CD4-positive, alpha-beta T cell (primary cell): ENCODE measurements at places on chromosomes 6 and 20. TPM values are rescaled to one million over a fixed set of nuclear protein-coding genes. Genes with fewer than 3 reads are reported as not detected.

Gene TRIM31
- total RNA-seq, result not detected

Gene PRRT1
- 3.2 TPM for total RNA-seq

Gene ABHD16B
- not detected for total RNA-seq

Gene PARD6B
- 5.6 TPM for total RNA-seq

Gene LHFPL5
- not detected for total RNA-seq

Gene NKX2-4
- not detected for total RNA-seq

Gene AHCY
- 16.7 TPM for total RNA-seq

Gene CALHM5
- not detected for total RNA-seq

Gene RSPH4A
- 0.56 TPM for total RNA-seq

Gene GDAP1L1
- not detected for total RNA-seq

GRCh38 chr20:58058421-58059259, 169.8 kb downstream of the ANKRD60 start:
- no peak overlapping the region for H3K4me3 ChIP-seq
- H3K36me3 ChIP-seq, result no peaks in the 10 kb centered on the region
- no peaks in the 10 kb centered on the region for H3K4me1 ChIP-seq
- DNase-seq, result no peak
- peaks cover 12% of the 10 kb centered on the region for H3K27me3 ChIP-seq
- no peak overlapping the region for H3K27ac ChIP-seq

DNA sequence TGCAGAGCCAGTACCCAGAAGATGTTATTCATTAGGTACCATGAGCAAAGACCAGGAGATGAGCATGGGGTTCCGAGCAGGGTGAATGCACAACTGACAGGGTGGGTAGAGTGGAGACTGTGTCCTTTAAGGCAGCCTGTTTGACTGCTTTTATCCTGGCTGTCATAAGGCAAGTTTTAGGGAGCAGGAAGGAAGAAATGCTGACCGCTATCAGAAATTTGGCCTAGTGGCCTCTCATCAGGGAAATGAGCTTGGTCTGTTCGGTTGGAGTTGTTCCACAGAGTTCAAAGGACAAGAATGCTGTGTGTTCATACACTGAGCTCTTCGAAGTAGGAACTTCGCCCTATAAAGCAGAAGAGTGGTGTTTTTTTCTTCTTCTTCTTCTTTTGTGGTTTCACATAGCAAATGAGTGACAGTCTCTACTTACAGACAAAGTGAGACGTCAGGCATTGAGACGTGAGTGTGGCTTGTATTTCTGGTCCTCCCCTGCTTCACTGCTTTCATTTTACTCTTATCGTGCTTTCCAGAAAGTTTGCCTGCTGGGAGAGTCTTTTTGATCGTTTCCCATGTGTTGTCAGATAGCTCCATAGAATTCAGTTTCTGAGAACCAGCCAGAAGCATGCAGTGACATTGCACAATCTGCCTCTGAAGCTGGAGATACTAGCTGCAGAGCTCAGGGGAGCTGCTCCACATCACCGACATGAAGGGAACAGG, at the start of gene CASS4:
TSS of gene CASS4 (plus strand) at position 502 of the 714 bp plus-strand sequence. CDS start at position 701, 199 bp downstream.
- H3K4me1 ChIP-seq, result peaks cover 45% of the 10 kb centered on the region
- H3K4me3 ChIP-seq, result peak within 1 kb of the TSS; percentile 62
- H3K36me3 ChIP-seq, result peaks cover 11% of the 10 kb centered on the region
- DNase-seq, result no peak

DNA sequence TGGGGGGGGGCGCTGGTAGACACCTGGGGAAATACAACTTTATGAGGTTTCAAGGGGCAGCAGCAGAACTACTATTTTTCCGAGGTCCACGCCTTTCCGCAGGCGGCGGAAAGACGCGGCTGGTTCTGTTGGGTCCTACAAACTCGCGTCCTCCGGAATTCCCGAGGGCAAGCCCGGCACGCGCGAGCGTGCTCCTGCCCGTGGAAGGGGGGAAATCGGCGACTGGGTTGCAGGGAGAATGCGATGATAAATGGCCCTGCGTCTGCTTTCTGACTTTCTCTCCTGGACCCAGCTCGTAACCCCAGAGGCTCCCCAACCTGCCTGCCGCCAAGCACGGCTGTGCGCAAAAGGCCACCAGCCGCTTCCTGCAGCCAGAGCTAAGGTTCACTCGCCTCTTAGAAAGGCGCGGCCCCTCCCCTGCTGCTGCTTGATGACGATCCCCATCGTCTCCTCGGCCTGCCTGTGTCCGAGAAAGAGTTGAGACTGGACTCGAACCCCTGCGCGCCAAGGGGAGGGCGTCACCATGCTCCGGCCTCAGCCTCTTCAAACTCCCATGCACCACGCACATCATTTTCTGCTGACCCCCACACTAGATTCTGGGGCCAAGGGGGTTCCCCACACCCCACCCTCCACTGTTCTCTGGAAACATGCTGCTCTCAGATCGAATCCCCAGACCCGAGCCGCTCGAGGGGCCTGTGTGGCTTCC, 6.7 kb downstream of the FOXA2 start:
- no peaks in the 10 kb centered on the region for H3K36me3 ChIP-seq
- DNase-seq, result no peak
- no peak overlapping the region for H3K27ac ChIP-seq
- H3K4me3 ChIP-seq, result no peak overlapping the region
- no peaks in the 10 kb centered on the region for H3K4me1 ChIP-seq

GRCh38 chr20:9573335-9574151, 59.2 kb downstream of the LAMP5 start:
- H3K27me3 ChIP-seq, result no peaks in the 10 kb centered on the region
- H3K36me3 ChIP-seq, result no peaks in the 10 kb centered on the region

DNA sequence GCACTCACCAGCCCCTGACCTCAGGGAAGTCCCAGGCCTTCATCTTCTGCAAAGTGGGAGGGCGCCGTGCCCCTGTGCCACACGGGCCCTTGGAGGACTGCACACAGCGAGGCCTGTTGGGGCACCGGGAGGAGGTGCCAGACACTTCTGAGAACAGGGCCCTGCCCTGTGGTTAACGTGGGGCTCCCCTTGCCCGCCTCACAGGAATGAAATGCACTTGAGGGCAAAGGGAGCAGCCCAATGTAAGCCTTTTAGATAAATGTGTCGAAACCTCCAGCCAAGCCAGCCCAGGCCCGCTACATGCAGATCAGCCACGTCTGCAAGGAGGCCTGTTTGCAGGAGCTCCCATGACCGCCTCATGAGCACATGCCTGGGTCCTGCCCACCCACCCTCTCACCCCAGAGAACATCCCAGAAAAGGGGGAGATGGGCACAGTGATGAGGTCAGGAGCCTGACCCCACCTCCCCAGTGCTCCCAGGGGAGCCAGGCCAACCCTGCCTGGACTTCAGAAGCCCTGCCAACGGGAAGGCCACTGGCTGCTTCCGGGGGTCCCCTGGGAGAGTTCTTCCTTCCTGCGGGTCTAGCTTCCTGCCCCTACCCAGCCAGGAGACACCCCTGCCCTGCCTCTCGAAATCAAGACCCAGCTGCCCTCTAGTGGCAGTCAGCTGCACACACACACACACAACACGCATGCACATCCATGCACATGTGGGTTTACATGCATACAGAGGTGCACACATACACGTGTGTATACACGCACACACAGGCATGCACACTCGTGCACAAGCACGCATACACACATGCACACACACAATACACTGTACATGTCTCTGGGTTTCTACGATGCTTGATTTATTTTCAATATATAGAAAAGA, 178.7 kb downstream of the TAF4 start:
- no peak overlapping the region for H3K27ac ChIP-seq
- peaks cover 4% of the 10 kb centered on the region for H3K27me3 ChIP-seq
- DNase-seq, result peak; percentile 9
- no peaks in the 10 kb centered on the region for H3K4me1 ChIP-seq

- peaks cover 11% of the 10 kb centered on the region for H3K4me1 ChIP-seq
- H3K4me3 ChIP-seq, result no peak overlapping the region
- no peak for DNase-seq
- H3K36me3 ChIP-seq, result peaks cover 67% of the 10 kb centered on the region
- H3K27me3 ChIP-seq, result no peaks in the 10 kb centered on the region
These were observed 37.9 kb downstream of the PLCG1 start for GRCh38 chr20:41175201-41175651.

GRCh38 chr20:4465212-4465611, 256.5 kb upstream of the PRND start:
- H3K27me3 ChIP-seq, result peaks cover 11% of the 10 kb centered on the region
- H3K4me3 ChIP-seq, result no peak overlapping the region
- no peaks in the 10 kb centered on the region for H3K4me1 ChIP-seq
- H3K36me3 ChIP-seq, result no peaks in the 10 kb centered on the region
- DNase-seq, result no peak
- no peak overlapping the region for H3K27ac ChIP-seq

DNA sequence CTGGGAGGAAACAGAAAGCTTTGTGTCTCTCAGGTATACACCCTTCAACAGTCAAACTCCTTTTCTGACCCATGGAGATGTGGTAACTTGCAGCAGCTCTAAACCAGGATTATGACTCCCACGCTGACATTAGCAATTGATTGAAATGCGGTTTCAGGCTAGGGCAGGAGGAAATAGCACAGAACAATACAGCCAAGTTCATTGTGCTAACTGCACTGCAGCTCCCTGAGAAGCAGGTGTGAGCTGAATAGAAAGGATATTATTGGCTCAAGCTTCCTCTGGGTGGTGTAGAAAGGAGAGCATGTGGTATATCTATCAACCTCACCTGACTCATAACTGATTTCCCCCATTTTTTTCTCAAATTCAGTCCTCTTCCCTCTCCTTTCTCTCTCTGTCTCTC, 612.3 kb upstream of the BTBD3 start:
- H3K4me1 ChIP-seq, result no peaks in the 10 kb centered on the region
- no peaks in the 10 kb centered on the region for H3K27me3 ChIP-seq
- DNase-seq, result no peak
- H3K36me3 ChIP-seq, result no peaks in the 10 kb centered on the region
- no peak overlapping the region for H3K4me3 ChIP-seq

GRCh38 chr6:44224029-44224964, 902 bp downstream of the SLC29A1 start:
- H3K4me1 ChIP-seq, result peaks cover 33% of the 10 kb centered on the region
- no peak overlapping the region for H3K27ac ChIP-seq
- no peaks in the 10 kb centered on the region for H3K36me3 ChIP-seq
- H3K27me3 ChIP-seq, result peaks cover under 1% of the 10 kb centered on the region
- H3K4me3 ChIP-seq, result peak overlapping the region; percentile 55

GRCh38 chr6:158042245-158042798, 60.7 kb downstream of the SYNJ2 start:
- no peak overlapping the region for H3K27ac ChIP-seq
- peaks cover 26% of the 10 kb centered on the region for H3K4me1 ChIP-seq
- H3K36me3 ChIP-seq, result peaks cover 42% of the 10 kb centered on the region
- no peak for DNase-seq
- no peaks in the 10 kb centered on the region for H3K27me3 ChIP-seq

- no peaks in the 10 kb centered on the region for H3K27me3 ChIP-seq
- no peak for DNase-seq
- H3K27ac ChIP-seq, result no peak overlapping the region
- no peak overlapping the region for H3K4me3 ChIP-seq
- H3K36me3 ChIP-seq, result no peaks in the 10 kb centered on the region
These were observed 4.2 kb upstream of the ASXL1 start for GRCh38 chr20:32353848-32354496.

- H3K4me3 ChIP-seq, result no peak overlapping the region
- DNase-seq, result no peak
- H3K27ac ChIP-seq, result no peak overlapping the region
- H3K27me3 ChIP-seq, result no peaks in the 10 kb centered on the region
These were observed 25.4 kb upstream of the CNKSR3 start for GRCh38 chr6:154535851-154536250.

GRCh38 chr20:5531318-5532081, 214.7 kb upstream of the PROKR2 start:
- H3K4me3 ChIP-seq, result no peak overlapping the region
- no peaks in the 10 kb centered on the region for H3K36me3 ChIP-seq
- no peaks in the 10 kb centered on the region for H3K27me3 ChIP-seq
- H3K4me1 ChIP-seq, result peaks cover 13% of the 10 kb centered on the region

- no peaks in the 10 kb centered on the region for H3K27me3 ChIP-seq
- no peak overlapping the region for H3K27ac ChIP-seq
- H3K4me1 ChIP-seq, result peaks cover 13% of the 10 kb centered on the region
- DNase-seq, result no peak
- H3K36me3 ChIP-seq, result no peaks in the 10 kb centered on the region
These were observed 9.8 kb upstream of the EDEM2 start for GRCh38 chr20:35156978-35157377.

- no peaks in the 10 kb centered on the region for H3K4me1 ChIP-seq
- no peaks in the 10 kb centered on the region for H3K36me3 ChIP-seq
- peaks cover 5% of the 10 kb centered on the region for H3K27me3 ChIP-seq
- no peak for DNase-seq
- H3K27ac ChIP-seq, result no peak overlapping the region
These were observed 31.1 kb downstream of the PLG start for GRCh38 chr6:160733050-160733646.

DNA sequence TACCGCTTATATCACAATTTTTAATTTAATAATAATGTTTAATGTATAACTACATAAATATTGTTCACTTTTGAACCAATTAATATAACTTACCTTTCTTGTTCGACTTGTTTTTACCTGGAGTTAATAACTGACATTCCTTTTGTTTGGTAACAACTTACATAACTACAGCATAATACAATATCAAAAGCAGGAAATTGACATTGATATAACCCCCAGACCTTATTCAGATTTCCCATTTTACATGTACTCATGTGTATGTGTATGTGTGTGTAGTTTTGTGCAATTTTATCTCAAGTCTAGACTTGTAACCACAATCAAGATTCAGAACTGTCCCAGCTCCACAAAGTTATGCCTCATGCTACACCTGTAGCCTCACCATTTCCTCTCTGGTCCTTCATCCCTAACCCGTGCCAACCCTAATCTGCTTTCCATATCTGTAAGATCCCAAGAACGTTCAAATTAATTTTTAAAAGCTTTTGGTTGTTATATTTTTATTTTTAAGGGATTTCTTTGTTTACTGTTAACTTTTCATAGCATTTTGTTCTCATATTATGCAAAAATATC, 190.6 kb downstream of the MANEA start:
- no peaks in the 10 kb centered on the region for H3K36me3 ChIP-seq
- H3K4me3 ChIP-seq, result no peak overlapping the region
- H3K27me3 ChIP-seq, result no peaks in the 10 kb centered on the region
- H3K4me1 ChIP-seq, result no peaks in the 10 kb centered on the region
- DNase-seq, result no peak

DNA sequence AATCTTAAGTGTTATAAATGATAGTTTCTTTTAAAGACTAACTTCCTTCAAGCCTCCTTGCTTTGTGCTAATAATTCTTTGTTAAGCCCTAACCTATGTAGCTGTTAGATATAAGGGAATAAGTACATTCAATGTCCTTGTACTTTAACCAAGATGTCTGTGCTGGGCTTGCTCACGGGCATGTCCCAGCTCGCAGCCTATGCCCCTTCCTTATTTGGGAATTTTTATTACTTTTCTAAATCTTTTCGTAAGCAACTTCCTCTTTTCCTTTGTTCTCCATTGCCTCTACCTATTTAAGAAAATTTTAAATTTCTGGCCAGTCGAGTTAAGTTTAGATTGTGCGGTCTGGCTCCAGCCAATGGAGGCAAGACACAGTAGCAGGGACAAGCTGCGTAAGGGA, 26.0 kb upstream of the CDK19 start:
- H3K36me3 ChIP-seq, result no peaks in the 10 kb centered on the region
- H3K27ac ChIP-seq, result no peak overlapping the region
- no peak overlapping the region for H3K4me3 ChIP-seq
- no peaks in the 10 kb centered on the region for H3K27me3 ChIP-seq
- no peaks in the 10 kb centered on the region for H3K4me1 ChIP-seq
